Germinal center (tissue), 1 donor: ENCODE measurements at places on chromosomes 16 and 17.

DNA sequence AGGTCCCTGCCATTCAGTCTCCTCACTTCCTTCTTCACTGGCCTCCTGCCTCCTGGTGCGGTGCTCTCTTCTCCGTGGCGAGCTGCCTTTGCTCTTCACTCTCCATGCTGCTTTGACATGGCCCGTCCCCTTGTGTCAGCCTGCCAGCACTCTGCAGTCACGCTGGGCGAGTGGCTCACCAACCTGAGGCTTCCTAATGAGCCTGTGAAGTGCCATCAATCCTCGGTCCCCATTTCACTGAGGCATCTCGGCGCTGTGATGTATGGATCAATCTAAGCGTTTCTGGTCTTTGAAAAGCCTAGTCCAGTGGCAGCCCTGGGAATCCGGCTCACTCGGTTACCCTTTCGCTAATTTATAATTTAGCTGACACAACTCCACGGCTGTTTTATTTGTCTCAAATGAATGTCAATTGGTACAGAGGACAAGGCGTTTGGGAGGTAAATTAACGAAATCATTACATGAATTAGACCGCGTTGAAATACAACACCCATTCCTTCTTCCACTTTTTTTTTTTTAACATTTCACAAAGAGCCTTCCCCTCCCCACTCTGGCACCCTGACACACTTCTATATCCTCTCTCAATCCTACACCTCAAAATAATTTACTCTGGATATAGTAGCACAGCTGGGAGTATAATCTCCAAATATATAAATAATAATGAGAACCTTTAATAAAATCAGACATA is 610.7 kb downstream of the TMEM114 start:
- DNase-seq = no peak

- peak; percentile 46 for DNase-seq
Observed at GRCh38 chr16:79601931-79602627, 1.5 kb upstream of the MAF start.

GRCh38 chr17:8941520-8941919 is 24.0 kb downstream of the PIK3R5 start:
- DNase-seq = peak; percentile 24

DNA sequence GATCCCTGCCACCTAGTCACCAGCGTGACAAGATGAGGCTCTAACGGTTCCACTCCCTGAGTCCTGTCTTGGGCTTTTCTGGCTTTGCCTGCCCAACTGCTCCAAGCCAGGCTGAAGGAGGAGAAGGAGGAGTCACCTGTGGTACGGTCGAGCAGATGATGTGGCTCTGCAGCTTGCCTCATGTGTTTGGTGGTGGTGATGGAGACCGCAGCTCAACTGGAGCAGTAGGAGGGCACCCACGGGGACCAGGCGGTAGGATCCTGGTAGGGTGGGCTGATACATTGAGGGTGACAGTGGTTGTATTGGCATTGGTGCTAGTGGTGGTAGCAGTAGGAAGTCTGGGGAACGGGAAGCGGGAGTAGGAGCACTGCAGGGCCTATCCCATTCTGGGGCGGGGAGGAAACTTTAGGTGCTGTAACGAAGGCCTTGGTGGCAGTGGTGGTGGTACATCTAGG is 202.8 kb upstream of the WSB1 start:
- DNase-seq = no peak

DNA sequence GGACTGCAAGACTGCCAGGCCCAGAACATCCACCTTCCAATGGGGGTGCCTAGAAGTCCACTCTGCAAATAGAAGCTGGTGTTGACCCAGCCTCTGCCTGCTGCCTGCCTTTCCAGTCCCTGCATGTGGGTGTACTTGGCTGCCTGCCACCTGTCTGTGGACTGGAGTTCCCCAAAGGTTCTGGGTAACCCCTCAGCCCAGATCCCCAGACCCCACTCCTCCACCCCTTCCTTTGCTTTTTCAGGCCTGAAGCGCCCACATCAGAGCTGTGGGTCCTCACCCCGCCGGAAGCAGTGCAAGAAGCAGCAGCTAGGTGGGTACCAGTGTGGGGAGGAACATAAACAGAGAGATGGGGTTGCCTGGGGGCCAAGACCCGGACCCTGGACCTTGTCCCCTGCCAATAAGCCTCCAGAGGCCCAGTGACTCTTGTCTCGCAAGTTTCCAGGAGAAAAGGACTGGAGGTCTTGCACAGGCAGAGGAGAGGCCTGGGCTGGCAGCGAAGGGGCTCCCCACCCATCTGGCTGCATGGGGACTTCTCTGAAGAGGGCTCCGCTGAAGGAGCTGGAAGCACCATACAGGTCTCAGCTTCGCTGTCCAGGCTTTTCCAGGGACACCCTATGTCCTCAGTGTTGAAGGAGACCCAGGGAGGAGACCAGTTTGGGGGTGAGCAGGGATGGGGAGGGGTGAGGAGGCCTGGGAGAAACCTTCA is 34.3 kb downstream of the NLRC5 start:
- DNase-seq = no peak

DNA sequence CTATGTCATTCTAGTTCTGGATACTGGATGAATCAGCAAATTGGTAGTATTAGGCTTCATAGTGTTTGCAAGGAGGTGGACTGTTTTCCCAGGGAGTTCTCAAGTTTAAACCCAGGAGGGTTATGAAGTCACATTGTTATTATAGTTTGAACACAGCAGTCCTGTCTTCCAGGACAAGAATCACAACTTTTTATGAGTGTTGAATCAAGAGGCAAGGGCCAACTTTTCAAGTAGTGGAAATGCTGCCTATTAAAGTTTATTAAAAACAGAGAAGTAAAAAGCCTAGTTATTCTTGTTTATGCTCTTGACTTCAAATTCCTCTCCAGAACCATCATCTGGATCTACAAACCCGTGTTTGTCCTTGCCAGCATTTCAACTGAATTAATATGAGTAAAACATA is 86.3 kb upstream of the GOT2 start:
- no peak for DNase-seq

GRCh38 chr17:56710986-56711385 is 117.5 kb downstream of the NOG start:
- DNase-seq = no peak

DNA sequence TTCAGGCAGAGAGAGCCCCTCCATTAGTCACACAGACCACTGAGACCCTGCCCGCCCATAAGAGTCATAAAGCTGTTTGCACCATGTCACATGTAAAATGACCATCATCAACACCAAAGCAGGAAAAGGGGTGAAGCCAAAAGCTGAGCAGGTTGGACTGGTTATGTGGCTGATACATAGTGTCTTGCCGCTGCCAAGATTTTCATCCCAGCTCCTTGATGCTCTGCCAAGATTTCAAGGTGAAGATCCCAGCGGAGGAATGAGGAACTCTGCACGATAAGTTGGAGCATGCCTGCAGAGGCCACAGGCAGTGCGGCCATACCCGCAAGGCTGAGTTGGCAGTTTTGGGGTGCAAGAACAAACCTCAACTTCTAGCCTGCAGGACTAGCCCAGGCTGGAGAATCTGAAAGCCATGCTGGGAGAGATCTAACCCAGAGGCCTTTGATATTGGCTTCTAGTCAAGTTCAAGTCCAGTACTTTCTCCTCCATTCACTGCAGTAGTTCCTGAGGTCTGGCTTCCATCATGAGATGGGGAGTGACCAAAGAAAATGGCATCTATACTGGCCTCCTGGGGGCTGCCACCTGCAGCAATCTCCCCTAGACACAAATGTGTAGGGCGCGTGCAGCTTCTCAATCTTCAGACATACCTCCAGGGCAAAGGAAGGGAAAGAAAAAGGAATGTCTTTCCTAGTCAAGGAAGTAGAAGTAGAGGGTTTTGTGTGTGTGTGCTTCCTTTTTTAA is 79.7 kb upstream of the NOL11 start:
- no peak for DNase-seq

DNA sequence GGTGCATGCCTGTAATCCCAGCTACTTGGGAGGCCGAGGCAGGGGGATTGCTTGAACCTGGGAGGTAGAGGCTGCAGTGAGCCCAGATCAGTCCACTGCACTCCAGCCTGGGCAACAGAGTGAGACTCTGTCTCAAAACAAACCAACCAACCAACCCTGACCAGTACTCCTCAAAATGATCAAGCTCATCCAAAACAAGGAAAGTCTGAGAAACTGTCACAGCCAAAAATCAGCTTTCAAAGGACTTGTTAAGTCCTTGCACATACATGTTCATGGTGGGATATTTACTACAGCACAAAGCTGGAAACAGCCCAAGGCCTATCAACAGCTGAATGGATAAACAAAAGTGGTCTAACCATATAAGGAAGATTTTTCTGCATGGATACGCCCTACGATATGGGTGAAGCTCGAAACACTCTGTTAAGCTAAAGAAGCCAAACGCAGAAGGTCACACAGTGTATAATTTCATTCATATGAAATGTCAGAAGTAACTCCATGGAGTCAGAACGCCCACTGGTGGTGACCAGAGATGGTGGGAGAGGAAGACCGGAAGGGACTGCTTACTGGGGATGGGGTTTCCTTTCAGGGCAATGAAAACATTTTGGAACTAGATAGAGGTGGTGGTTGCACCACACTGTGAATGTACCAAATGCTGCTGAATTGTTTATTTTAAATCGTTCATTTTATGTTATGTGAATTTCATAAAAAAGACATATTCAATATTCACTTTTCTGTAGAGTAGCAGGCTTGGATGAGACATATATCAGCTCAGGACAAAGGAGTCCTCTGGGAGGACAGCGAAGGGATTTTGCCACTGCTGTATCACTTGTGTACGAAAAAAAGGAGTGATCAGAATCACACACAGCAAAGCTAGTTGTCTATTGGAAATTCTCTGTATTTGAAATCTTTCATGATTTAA is 17.7 kb downstream of the CCL17 start:
- DNase-seq = no peak

- peak; percentile 78 for DNase-seq
Observed at GRCh38 chr17:10327640-10328039, 45.2 kb downstream of the MYH13 start.

DNA sequence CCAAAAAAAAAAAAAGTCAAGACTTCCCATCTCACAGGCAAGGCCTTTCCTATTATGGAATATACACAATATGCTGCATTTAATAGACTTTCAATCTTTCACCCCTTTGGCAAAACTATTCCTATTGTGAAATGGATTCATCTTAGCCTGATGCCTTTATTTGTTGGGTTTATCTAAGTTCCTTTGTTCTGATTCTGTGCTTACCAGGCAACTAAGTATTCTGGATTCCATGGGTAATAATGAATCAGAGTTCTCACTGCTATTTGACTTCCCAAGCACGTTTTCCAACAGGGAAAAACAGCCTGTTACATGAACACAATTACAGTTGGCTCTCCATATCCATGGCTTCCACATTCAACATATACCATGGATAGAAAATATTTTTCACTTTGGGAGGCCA is 135.5 kb downstream of the MYO1D start:
- no peak for DNase-seq

DNA sequence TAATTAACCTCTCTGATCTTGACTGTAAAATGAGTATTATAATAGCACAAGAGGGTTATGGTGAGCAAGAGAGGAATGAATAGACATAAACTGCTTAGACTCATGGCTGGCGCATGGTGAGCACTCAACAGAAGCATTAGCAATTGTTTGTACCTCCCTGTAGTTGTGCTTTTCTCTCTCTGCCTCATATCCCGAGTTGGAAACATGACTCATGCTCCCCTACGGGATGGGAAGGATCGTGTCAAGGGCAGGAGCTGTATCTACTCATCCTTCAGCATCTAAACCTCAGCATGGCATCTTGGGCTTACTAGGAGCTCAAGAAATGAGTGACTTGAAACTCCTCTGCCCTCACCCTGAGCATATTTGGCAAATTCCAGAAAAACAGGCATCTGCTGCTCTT is 299.6 kb downstream of the MAP2K4 start:
- DNase-seq = no peak

- peak; percentile 69 for DNase-seq
Observed at GRCh38 chr17:78706271-78706915, 75.7 kb downstream of the CYTH1 start.

DNA sequence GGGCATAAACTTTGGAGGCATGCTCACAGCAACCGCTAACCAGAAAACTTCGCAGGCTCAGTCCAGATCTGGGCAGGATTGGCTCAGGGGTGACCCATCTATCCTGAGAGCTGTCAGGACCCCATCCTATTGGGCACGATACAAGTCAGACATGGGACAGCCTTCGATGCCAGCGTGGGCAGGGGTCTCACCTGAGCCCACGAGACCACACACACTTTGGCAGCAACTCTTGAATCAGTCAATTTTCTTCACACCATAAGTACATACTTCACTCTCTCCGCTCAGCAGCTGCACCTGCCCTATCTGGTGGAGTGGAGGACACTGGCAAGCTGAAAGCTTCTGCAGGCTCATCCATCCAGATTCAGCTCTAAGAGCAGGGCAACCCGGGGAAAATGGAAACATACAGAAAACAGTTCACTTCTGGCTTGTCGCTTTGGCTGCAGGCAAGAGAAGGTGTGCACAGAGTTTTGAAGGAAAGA is 48.3 kb downstream of the ZFHX3 start:
- DNase-seq = no peak

DNA sequence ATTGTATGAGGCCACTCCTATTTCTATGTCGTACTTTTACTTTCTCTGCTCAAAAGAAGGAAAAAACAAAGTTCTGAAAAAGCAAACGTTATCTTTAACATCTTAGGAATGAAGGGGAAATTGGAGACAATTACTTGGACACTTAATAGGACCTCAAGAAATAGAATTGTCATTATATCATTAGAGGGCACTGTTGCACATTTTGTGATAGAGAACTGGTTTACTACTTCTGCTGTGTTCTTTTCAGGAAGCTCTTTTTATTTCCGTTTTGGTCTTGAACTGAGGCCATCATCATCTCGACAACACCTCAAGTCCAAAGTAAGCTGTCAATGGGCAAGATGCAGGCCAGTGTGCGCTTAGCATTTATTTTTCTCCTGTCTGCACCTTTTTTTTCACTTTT is 14.6 kb downstream of the COG4 start:
- DNase-seq = peak; percentile 35

DNA sequence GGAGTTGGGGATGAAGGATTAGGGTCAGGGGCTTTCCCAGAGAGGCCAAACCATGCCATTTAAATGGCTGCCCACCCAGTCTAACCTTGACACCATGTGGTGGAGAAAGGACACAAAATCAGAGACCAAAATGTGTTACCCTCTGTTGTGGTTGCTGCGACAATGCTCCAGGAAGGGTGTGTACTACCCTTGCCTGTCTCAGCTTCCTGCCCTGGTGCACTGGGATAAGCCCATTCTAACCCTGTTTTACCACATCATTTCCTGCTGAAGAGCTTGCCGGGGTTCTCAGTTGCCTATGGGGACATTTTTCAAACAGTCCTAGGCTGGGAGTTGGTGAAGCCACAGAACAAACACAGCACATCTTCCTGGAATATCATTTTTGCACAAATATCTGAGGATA is 4.9 kb downstream of the OR4D1 start:
- DNase-seq = no peak
